Left renal cortex interstitium (tissue), 4 donors: ENCODE measurements at places on chromosomes 12 and 14.
A peak's percentile ranks its signal among the peaks of the same experiment; 100 is the strongest.

GRCh38 chr14:21069388-21070082 is 569 bp upstream of the ARHGEF40 start:
- DNase-seq: peak; percentile 52

GRCh38 chr14:36976571-36977023 is 195.8 kb downstream of the SLC25A21 start:
- DNase-seq: no peak

- no peak for DNase-seq
These were observed 104.1 kb downstream of the MYRFL start for GRCh38 chr12:69929125-69929524.

DNA sequence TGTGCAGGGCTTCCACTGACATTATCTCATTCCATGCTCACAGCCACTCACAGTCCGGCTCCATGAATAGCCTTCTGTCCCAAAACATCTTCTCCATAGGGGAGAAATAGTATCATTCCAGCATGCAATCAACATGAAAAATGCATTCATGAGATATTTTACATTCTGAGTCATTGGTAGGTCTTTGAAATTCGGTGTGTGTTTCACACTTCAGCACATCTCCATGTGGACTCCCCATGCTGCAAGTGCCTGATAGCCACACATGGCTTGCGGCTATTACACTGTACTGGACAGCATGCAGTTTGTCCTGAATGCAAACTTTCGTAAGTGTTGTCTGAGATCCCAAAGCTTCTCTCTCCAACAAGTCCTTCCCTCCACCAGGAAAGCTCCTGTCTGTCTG is 449.3 kb downstream of the MED13L start:
- no peak for DNase-seq

- no peak for DNase-seq
These were observed 6.2 kb upstream of the OAS1 start for GRCh38 chr12:112900298-112901145.

DNA sequence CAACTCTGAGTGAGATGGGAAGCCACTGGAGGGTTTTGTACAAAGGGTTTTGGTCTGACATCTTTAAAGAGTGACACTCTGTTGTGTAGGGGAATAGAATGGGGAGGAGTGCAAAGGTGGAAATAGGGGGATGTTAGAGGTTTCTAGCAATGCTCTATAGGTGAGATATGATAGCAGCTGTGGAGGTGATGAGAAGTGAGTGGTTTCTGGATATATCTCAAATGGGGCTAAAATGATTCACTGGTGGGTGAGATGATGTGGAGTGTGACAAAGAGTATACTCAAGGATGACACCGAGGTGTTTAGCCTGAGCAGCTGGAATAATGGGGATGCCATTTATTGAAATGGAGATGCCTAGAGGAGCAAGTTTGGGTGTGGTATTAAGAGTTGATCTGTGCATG is 426.4 kb downstream of the PCNX1 start:
- no peak for DNase-seq

DNA sequence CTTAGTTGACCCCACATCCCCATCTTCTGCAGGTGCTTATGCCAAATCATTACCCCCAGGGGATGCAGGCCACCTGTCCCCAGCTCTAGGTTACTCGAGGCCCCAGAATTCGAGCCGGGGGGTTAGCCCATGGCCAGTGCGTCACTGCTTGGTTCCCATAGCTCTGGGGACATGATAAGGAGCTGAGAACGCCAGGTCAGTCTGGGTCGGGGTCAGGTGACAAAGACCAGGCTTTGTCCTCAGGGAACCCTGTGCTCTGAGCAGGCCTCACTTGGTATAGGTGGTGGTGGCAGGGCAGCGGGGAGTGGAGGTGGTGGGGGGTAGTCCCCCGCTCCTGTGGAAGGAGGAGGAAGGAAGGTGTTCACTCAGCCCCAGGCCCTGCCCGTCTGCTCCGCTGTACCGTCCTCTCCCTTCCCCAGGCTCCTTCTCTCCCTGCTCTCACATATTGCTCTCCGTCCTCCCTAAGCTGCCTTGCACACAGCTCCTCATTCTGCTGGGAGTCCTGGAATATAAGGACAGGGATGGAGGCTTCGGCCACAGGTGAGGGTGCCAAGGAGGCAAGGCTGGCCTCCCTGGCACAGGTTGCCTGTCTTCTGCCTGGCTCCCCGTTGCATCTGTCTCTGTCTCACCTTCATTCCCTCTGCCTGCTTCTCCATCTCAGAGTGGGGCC is 2.0 kb upstream of the MYH6 start:
- no peak for DNase-seq

GRCh38 chr12:131908092-131909080 is 14.0 kb downstream of the ULK1 start:
- no peak for DNase-seq

DNA sequence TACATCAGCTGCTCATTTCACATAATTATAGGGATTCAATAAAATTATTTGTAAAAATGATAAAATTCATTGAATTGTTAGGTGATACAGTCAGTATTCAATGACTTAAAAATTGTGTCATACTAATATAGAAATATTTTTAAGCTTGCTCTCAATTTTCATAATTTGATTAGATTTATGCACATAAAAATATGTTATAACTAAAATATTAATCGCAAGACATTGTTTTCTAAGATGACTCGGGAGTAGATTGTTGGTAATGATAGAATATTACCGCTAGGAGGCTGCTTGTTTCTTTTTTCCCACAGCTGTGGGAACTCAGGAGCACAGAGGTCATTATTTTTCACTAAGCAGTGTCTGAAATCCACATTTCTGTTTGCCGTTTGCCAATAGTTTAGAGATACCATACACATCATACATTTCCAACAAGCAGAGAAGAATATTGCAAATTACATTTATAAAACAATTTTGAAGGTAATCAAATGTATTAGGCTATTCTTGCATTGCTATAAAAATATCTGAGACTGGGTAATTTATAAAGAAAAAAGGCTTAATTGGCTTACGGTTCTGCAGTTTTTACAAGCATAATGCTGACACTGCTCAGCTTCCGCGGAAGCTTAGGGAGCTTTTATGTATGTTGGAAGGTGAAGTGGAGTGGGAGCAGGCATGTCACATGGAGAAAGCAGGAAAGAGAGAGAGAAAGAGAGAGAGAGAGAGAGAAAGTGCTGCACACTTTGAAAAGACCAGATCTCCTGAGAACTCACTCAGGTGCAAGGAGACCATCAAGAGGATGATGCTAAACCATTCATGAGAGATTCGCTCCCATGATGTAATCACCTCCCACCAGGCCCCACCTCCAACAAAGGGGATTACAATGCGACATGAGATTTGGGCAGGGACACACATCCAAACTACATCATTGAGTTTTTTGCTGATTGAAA is 9.2 kb downstream of the CD69 start:
- DNase-seq: no peak

GRCh38 chr12:120936197-120936596 is 32.0 kb upstream of the SPPL3 start:
- no peak for DNase-seq

DNA sequence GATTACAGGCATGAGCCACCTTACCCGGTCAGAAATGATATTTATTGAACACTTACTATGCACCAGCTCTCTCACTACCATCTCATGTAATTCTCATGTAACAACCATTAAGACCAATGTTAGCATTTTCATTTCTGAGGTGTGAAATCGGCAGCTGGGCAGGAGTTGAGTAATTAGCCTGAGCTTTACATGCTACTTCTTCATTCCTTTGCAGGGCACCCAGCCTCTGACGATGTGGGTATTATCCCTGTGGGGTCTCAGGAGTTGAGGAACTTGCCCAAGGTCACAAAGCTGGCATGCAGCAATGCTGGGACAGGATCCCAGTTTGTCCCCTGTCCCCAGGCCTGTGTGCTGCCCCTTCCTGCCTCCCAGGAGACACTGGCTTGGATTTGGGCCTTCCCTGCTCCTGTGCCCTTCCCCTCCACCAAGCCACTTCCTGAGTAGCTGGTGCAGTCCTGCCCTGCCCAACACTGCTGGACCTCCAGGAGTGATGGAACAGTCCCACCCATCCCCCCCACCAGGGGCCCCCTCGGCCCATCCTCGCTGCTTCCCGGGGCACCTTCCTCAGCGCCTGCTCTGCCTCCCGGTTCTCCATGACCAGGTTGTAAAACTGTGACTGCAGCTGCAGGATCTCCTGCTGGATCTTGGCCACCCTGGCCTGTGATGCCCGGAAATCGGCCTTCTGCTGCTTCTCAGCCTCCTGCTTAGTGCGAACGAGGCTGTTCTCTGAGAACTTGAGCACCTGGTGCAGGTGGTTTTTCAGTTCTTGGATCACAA is 14.7 kb downstream of the RITA1 start:
- DNase-seq: no peak

DNA sequence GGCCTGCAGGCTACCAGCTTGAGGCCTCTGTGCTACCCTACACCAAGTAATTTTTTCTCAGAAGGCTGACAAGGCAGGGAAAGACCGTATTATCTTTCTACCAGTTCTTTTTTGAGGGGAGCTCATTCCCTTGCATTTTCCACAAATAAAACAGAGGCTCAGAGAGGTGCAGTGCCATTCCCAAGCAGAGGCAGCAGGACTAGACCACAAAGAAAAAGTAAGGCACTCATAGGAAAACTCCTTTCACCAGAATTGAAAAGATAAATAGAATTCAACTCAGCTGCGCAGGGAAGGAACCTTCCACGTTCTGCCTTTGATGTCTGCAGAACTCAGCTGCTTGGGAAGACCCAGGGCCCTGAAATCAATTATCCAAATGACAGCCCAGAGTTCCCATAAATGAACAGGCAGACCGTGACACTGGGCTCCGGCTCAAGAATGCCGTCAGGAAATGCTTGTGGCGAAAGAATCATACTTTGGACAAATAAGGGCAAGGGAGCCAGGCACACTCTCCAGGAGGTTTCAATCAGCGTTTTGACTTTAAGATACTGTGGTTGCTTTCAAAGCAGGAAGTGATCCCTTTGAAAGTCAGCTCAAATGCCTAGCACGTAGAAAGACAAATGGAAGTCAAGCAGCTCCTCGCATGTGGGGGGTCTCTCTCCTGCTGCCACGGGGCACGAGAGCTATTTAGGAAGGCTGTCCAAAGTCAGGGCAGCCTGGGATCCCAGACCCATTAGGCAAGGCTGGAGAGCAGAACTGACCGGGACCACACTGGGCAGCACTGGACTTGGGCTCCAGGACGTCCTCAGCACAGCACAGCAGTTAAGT is 14.0 kb downstream of the KCTD10 start:
- peak; percentile 90 for DNase-seq

GRCh38 chr14:105487986-105488777 is 1.5 kb downstream of the CRIP1 start:
- DNase-seq: no peak

DNA sequence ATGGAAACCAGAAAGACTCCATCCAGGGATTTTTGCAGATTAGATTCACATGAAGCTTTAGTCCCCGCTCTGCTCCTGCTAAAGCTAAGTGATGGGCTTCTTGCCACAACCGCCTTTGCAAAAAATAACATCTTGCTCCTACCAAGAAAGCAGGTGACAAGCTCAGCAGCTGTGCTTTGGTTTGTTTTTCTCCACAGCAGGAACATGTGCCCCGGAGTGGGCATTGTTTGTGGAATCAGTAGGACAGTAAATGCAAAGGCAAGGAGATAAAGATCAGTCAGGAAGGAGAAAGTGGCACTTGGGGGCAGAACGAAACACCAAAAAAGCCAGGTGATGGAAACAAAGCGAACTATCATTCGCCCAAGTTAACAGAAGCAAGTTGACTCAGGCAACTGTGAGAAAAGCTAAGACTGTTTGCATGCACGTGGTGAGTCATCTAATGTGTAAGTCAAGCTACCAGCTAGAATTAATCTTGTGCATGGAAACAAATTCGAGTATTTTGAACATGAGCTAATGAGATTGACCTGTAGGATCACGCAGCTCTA is 165.5 kb upstream of the PLXNC1 start:
- DNase-seq: no peak

- no peak for DNase-seq
These were observed 66.1 kb upstream of the CSRP2 start for GRCh38 chr12:76944892-76945291.

- DNase-seq: no peak
These were observed 11.6 kb downstream of the TEDC1 start for GRCh38 chr14:105502446-105503295.

- DNase-seq: no peak
These were observed 614.6 kb upstream of the ATP2B1 start for GRCh38 chr12:90323217-90323616.

DNA sequence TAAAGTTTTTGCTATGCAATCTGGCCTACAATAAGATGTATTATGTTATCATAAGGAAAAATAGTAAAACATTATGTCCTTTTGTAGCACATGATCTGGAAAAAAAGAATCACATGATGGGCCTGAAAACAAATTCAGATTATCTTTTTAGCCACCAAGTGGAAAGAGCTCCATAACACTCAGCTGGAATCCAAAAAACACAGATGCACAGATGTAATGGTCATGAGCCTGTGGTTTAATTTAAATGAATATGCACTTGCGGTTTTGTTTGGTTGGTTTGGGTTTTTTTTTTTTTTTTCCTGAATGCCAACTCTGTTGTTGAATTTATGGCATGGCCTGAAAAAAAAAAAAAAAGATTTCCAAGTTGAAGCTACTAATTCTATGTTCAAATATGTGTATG is 4.1 kb downstream of the KCNC2 start:
- no peak for DNase-seq

DNA sequence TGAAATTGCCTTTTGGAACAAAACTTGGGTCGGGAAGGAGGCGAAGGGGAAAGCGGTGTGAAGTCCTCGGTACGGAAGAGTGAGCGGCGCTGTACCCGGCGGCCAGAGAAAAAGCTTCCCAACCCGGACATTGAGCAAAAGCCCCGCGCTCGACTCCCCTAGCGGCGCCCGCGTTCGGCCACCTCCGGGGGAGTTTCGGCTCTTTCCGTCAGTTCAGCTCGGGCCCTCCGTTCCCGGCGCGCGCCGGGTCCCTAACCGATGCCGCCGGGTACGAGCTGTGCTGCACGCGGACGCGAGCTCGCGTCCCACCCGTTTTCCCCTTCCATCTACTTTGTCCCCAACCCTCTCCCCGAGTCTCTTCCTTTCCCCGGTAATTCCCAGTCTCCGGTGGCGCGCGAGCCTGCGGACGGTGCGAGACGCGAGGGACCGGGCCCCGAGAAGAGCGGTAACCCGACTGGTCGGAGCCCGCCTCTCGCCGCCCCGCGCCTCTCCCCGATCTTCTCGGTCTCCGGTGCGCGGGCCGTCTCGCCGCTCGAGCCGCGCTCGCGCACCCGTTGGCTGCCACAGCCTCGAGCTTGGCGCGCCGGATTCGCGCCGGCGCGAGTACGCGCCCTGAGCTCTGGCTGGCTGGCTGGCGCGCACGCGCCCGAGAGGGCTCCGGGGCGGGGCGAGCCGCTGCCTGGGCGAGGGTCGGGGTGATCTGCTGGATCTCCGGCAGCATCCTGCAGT is 446 bp upstream of the SPATS2 start:
- DNase-seq: peak; percentile 91

- DNase-seq: no peak
These were observed 340.3 kb upstream of the RGS6 start for GRCh38 chr14:71591929-71592328.

DNA sequence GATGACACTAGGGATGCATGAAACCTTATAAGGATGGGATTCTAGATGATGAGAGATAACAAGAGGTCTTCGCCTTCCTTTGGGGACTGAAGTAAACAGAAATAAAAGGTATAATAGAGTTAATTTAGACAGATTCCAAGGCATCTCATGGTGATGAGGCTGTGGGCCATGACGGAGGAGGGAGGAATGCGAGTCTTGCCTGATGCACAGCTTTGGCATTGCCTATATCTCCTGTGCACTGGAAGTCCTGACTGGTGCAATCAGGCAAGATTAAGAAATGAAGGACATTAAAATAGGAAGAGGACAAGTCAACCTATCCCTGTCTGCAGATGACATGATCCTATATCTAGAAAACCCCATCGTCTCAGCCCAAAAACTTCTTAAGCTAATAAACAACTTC is 526.4 kb upstream of the LMO3 start:
- DNase-seq: no peak

GRCh38 chr14:52730709-52731111 is 744 bp downstream of the STYX start:
- no peak for DNase-seq

GRCh38 chr14:96663076-96663475 is 134.1 kb upstream of the VRK1 start:
- DNase-seq: no peak
